ENCODE measurements at places on chromosomes 7 and 10.

DNA sequence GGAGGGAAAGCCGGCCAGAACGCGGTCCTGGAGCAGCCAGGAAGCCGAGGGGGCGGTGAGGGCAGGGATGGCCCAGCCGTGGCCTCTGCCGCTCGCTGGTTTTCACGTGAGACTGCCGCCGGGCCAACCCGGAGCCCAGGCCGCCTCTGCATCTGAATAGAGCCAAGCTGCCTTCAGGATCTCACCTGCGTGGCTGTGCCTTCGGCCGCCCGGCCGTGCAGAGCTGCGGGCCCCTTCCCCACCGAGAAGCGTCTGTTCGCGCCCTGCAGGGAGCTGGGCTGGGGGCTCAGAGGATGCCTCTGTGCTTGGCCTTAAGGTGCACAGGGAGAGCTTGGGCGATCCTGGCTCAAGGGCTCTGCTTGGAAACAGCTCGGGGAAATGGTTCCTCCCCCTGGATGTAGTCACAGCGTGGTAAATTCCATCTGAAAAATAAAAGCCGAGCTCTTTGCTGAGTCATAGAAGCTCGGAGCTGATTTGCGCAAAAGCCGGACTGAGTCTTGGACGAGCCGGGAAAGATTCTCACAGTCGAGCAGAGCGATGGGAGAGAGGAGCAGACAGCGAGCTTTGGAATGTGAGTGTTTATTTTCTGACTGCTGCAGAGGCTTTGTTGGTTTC is at the start of gene JAKMIP3:
JAKMIP3 (plus strand) TSS at position 456 of the 615 bp plus-strand sequence. CDS start 38,863 bp downstream, outside the sequence.
- DNase-seq, result no peak

GRCh38 chr10:49549640-49550346 is 10.9 kb upstream of the ERCC6 start:
- DNase-seq, result no peak

GRCh38 chr7:41754046-41754445 is 51.2 kb upstream of the INHBA start:
- no peak for DNase-seq

GRCh38 chr7:69204943-69205342 is 393.3 kb upstream of the AUTS2 start:
- DNase-seq, result no peak

DNA sequence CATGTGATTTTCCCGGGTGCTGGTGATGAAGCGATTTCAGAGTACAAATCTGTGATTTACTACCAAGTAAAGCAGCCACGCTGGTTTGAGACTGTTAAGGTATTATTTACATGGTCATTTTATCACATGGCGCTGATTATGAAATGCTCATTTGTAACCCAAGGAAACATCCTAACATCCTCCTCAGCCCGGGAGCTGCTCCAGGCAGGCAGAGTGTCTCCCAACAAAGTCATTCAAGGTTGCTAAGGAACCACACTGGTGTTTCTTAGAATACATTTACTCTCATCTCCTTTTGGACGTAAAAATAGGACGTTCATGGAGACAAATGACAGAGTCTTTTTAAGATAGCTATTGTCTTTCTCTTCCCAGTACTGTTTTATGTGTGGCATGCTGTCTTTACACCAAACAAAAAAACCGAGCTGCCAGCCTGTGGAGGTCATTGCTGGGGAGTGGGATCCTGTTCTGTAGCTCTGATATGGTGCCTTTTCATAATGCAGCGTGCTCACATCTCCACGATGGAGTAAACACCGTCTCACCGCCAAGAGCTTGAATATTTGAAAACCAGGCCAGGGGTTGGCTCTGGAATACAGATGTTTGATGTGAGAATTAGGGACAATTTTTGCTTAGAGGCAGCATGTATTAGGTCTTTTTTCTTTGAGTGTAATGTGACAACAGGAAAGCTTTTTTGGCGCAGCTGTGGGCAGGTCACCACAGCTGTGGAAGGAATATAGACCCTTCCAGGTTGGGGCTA is 119.6 kb downstream of the DOCK1 start:
- no peak for DNase-seq

GRCh38 chr10:30996481-30997005 is 35.1 kb downstream of the ZNF438 start:
- DNase-seq, result no peak

GRCh38 chr10:130652544-130652943 is 516.4 kb downstream of the GLRX3 start:
- no peak for DNase-seq

DNA sequence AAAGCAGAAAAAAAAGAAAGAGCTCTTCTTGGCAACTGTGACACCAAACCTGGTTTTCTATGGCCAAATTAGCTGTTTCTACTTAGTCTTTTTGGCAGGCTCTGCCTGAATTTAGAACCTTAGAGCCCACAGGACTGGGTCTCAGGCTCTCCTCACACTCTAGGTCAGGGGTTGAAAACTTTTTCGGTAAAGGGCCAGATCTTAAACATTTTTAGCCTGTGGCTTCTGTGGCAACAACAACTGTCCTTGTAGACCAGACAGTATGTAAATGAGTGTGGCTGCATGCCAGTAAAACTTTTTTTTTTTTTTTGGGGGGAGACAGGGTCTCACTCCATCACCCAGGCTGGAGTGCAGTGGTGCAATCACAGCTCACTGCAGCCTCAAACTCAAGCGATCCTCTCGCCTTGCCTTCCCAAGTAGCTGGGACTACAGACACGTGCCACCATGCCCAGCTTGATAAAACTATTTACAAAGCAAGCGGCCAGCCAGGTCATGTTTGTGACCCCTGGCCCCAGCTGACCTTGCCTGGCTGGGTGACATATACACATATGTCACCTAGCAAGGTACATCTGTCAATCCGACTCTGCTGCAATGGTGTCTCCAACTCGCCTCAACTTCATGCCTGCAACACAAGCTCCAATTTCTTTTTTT is 17.4 kb downstream of the KPNA7 start:
- no peak for DNase-seq

GRCh38 chr7:13826752-13827151 is 162.7 kb downstream of the ETV1 start:
- DNase-seq, result no peak

DNA sequence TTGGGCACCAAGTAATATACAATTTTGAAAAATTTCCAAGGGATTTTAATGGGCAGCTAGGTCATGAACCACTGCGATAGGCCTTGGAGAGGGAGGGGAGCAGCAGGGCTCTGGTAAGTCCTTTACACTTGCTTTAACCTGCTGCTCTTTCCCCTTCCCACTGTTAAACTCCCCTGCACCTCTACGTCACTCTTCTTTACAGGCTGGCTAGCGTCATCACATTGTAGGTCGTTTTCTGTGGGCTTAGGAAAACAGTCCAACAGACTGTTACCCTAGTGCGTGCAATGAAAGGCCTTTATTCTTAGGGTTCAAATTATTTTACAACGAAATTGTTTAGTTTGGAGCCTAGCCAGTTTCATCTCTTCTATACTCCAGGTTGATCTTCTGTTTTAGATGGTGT is 235.7 kb downstream of the AUTS2 start:
- DNase-seq, result no peak

DNA sequence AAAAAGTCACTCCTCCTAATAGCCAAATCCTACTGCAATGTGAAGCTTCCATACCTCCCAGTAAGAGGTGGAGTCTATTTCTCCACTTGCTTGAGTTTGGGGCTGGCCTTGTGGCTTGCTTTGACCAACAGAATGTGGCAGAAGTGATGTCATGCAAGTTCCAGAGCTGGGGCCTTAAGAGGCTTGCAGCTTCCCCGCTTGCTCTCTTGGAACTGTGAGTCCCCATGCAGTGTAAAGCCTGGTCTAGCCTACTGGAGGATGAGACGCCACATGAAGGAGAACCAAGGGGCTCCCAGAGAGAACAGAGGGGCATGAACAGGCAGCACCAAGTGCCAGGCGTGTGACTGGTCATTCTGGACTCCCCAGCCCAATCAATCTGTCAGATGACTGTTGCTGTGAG is 58.6 kb upstream of the OPALIN start:
- no peak for DNase-seq

DNA sequence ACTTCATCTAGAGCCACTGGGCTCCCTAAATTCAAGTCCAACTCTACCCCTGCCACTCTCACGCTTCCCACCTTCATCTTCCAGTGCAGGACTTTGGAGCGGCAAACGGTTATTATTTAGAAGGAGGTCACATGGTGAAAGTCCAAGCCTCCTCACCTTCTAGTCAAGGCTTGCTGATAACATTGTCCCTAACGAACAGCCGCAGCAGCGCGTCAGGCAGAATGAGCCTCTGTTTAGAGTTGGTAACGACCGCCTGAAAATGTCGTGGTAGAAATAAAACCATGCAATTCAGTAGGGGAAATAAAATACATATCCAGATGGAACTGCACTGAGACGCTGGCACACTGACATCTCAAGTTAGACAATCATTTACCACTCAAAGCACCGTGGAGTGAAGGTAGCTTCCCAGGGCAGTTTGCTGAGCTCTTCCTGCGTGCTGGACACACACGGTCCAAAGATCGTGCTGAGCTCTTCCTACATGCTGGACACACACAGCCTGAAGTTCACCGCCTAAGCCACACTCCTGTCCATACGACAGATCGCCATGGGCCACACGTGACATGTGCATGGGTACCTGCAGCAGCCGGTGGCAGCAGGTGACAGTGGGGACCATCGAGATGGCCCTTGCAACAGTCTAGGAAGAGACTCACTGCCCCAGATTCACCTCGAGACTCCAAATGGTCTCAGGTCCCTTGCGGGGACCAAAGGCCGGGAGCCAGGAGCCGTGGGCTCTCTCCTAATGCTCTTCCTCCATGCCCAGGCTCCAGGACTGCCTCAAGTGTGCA is 323.5 kb downstream of the PTPRN2 start:
- no peak for DNase-seq

- DNase-seq, result no peak
Observed at GRCh38 chr10:114079421-114079820, 35.8 kb downstream of the ADRB1 start.

DNA sequence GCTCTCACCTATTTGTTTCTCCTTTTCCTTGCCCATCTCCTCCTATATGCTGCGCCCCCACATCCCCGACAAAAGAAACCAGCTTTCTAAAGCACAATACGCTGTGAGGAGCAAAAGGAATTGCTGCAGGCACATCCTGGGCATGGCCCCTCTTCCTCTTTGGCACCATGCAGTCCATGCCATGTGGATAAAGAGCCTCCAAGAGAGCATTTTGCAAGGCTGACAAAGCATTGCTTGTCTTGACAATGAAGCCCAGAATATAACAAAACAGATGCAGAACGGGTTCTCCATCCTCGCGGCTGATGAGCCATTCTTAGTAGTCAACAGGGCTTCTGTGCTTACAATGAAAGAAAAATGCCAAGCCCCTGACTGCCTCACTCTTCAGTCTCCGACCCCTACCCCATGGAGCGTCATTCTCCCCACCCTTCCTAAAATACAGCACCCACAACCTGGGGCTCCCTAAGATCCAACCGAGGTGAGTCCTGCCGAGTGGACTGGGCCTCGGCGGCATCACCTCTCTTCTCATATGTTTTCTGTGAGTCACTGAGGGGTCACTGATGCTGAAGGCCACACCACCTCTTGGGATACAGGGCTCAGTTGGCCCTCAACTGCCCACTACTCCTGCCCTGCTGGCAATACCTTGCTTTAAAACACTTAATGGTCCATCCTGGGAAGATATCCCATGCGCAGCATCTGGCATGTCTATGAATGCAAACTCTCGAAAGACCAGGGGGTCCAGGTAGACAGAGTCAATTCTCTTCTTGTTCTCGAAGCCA is 47.5 kb downstream of the GSDME start:
- no peak for DNase-seq

DNA sequence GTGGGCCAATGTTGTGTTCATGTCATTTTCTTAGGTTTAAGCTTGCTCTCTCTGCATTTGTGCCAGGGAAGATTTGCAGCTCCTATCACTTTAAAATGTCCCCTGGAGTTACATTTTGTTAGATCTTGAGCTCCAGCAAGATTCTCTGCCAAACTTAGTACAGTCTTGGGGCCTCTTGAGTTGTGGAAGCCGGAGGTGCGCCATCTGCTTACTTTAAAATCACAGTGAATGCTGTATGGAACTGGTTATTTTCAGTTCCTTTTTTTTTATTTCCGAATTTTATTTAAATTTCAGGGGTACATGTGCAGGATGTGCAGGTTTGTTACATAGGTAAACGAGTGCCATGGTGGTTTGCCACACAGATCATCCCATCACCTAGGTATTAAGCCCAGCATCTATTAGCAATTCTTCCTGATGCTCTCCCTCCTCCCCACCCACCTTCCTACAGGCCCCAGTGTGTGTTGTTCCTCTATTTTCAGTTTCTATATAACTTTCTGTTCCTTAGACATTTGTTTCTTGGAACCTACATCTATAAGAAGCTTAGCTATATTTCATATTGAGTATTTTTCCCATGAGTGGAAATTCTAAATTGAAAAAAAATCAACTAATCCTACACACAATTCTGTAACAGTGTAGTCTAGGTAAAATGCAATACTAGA is 114.4 kb upstream of the CREB5 start:
- DNase-seq, result no peak

- DNase-seq, result no peak
Observed at GRCh38 chr7:77702513-77702912, 6.3 kb downstream of the RSBN1L start.

GRCh38 chr7:131090188-131090587 is 237.5 kb upstream of the MKLN1 start:
- no peak for DNase-seq

DNA sequence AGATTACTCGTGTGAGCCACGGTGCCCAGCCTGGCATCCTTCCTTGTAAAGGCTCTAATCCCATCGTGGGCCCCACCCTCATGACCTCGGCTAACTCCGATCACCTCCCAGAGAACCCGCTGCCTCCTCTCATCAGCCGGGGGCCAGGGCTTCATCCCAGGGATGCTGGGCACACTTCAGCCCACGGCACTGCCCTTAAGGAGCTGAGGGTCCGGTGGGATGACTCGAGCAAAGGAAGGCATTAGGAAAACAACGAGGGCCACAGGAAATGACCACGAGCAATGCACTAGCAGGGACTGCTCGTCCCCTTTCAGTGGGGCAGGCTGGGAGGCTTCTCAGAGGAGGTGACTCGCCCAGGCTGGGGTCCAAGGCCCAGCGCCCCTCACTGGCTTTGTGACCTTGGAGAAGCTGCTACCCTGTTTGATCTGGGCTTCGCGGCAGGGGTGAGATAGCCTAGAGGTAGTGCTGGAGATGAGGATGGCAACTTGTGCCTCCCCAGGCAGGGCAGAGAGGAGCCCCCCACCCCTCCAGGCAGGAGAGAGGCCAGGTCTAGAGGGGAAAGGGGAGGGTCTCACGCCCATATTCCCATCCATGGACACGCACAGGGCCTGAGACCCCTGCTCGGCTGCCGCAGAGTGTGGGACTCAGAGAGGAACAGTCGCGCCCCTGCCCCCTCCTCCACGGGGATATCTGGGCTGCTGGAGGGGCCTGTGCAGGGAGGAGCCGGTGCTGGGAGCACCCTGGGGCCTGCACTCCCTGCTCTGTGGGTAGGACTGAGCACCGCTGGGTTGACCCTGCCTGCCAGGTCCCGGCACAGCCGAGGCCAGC is 26.8 kb downstream of the ELFN1 start:
- no peak for DNase-seq

GRCh38 chr7:49852619-49853462 is 79.4 kb downstream of the VWC2 start:
- DNase-seq, result no peak

Measured in stimulated activated CD4-positive, alpha-beta T cell treated with anti-CD3 and anti-CD28 coated beads, Interleukin-1b, Interleukin-23, amount 100 ng/mL, for 1 hour (primary cell).